Regular cardiac myocyte (primary cell): ENCODE measurements at places on chromosomes 12 and 14. TPM values are rescaled to one million over a fixed set of nuclear protein-coding genes. Genes with fewer than 3 reads are reported as not detected.

The C12orf50 gene
- total RNA-seq = not detected in 2 replicates

The PRKCH gene
- total RNA-seq = 11.6 and 11.9 TPM in 2 replicates

The DYNC1H1 gene
- total RNA-seq = 602 and 609 TPM in 2 replicates

The SOAT2 gene
- 0.19 TPM in 1 of 2 replicates, not detected in the other for total RNA-seq

The ARHGEF40 gene
- total RNA-seq = 30.3 and 43.7 TPM in 2 replicates

The PTGDR gene
- 0.58 and 0.85 TPM in 2 replicates for total RNA-seq

The LMNTD1 gene
- total RNA-seq = 0.38 TPM in 1 of 2 replicates, not detected in the other

The ITPK1 gene
- total RNA-seq = 11.0 and 16.9 TPM in 2 replicates

The LRTM2 gene
- not detected in 2 replicates for total RNA-seq

The TAS2R14 gene
- total RNA-seq = 1.5 and 3.7 TPM in 2 replicates

The KRT8 gene
- total RNA-seq = 12.1 and 18.6 TPM in 2 replicates

The A2ML1 gene
- under 0.01 TPM in 1 of 2 replicates, not detected in the other for total RNA-seq
